Islet precursor cell (in vitro differentiated cells): ENCODE measurements at places on chromosomes 2 and 18.

DNA sequence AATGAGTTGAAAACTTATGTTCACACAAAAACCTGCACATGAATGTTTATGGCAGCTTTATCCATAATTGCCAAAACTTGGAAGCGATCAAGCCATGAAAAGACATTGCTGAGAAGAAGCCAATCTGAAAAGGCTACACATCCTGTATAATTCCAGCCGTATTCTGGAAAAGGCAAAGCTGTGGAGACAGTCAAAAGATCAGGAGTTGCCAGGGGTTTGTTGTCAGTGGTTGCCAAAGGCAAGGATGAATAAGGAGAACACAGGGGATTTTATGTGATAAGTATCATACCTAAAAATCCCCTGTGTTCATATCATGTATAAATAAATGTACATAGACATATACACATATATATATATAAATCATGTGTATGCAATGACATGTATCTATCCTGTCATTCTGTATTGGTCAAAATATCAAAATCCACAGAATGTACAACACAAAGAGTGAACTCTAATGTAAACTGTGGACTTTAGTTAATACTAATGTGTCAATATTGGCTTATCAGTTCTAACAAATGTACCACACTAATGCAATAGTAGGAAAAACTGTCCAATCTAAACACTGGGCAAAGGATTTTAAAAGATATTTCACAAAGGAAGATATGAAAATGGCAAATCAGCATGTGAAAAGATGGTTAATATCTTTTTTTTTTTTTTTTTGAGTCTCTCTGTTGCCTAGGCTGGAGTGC lies 75.8 kb downstream of the PTRHD1 start:
- DNase-seq = no peak

- no peak for DNase-seq
These were observed 166.8 kb upstream of the ID2 start for GRCh38 chr2:8514796-8515758.

- peak; percentile 47 for DNase-seq
These were observed 21.1 kb downstream of the MBP start for GRCh38 chr18:77111449-77111848.

GRCh38 chr2:8257502-8257901 lies 424.4 kb upstream of the ID2 start:
- DNase-seq = no peak

DNA sequence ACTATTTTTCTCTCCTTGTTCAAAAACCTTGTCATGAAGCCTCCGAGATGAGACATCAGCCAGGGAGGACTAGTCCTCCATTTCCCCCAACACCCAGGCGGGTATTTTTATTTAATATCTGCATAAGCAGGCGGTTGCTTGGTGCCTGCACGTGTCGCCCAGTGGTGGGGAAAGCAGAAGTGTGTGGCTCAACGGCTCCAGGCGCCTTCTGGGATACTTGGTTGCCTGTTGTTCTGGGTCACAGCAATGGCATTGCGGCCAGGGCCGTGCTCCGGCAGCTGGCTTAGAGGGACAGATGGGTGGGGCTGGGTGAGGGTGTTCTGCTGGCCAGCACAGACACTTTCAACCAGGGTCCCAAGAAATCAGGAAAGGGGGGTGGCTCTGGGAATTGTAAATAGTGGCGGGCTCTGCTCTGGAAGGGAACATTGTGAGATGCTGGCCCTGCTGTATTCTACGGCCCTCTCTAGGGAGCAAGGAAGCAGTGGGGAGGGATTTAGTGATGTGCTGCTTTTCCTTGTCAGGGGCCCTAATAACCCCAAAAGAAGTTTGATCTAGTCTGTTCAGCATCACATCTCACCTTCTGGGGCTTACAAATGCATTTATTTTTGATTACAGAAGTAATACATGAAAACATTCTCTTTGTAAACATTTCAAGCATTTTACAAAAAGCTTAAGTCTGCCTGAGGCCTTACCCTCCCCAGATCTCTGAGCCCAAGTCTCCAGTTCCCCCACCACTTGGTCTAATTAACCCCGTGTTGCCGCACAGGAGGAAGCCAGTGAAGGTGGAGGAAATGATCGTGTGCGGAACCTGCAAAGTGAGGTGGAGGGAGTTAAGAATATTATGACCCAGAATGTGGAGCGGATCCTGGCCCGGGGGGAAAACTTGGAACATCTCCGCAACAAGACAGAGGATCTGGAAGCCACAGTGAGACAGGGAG lies 1.1 kb downstream of the VAMP8 start:
- DNase-seq = peak; percentile 76

DNA sequence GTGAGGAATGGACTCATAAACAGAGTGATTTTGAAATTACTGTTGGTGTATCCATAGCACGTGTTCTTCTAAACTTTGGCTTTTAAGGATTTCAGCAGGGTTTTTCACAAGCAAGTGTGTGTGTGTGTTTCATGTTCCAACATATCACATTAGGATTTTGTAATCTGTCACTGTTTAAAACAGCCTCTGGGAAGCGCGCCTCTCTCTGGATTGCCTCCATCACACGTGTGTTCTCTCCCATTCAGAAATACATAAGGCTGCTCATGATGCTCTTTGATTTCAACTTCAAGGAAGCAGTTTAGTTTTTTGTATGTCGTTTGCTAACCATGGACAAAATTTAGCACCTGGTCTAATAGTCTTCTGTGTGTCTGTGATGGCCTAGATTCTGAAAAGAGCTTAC lies 370.4 kb downstream of the MTX2 start:
- no peak for DNase-seq

GRCh38 chr2:146246736-146247523 lies 1597.9 kb upstream of the ACVR2A start:
- no peak for DNase-seq

GRCh38 chr2:100857915-100858314 lies 38.0 kb downstream of the NPAS2 start:
- DNase-seq = no peak

DNA sequence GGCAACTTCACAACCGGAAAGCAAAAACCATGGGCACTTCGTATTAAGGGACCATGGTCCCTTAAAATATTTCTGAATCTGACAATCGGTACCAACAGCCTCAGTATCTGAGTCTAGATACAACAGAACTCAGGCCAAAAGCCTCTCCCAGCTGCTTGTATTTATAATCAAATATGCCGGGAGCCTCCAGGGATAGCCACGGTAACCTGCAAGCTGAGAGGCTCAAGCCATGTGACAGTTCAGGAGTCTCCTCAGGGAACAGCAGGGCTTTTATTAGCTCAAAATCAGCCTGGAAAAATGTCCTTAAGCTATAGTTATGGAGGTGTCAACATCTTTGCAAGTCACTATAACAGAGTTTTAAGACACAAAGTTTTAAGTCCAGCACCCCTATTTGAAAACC lies 352.8 kb upstream of the GYPC start:
- DNase-seq = no peak

DNA sequence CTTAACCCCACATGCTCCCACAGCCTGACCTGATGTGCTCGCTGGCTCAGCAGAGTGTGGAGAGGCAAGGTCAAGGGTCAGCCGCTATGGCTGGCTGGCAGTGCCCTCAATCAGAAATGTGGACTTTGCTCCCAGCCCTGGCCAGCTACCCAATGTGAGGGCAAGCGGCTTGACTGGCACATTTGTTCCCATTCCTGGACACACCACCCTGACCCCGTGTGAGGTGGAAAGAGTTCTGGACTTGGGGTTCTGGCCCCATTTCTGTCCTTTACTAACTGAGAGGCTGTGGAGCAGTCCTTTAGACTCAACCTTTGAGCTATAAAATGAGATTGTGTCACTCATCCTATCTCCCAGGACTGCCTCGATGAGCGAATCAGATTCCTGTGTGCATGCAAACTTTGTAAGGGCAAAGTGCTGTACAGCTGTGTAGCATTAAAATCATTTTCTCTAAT lies 9.1 kb downstream of the THNSL2 start:
- DNase-seq = no peak

- peak; percentile 42 for DNase-seq
These were observed 3.5 kb downstream of the TRIB2 start for GRCh38 chr2:12720278-12720620.

DNA sequence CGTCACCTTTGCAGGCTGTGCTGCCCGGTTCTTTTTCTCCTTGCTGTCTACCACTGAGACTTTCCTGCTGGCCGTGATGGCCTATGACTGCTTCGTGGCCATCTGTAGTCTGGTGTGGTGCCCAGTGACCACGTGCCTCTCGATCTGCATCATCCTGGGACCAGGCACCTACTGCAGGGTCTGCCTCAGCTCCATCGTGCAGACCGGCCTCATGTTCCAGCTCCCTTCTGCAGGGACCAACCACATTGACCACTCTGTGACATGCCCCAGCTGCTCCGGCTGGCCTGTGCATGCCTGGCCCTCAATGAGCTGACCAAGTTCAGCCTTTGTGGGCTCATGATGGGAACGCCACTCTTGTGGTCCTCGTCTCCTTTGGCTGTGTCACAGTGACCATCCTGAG lies 26.7 kb downstream of the COPS9 start:
- no peak for DNase-seq

DNA sequence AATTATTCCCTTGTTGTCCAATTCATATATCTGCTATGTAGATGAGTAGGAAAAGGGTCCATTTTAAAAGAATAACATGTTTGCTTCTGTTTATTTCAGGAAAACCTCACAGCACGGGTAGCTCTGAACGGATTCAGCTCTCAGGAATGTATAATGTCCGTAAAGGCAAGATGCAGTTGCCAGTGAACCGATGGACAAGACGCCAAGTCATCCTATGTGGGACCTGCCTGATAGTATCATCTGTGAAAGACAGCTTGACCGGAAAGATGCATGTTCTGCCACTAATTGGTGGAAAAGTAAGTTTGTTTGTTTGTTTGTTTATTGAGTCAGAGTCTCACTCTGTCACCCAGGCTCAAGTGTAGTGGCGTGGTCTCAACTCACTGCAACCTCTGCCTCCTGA lies 114.6 kb downstream of the PHLPP1 start:
- DNase-seq = peak; percentile 83

GRCh38 chr2:233853883-233854240 lies 473 bp downstream of the HJURP start:
- no peak for DNase-seq

- DNase-seq = peak; percentile 49
These were observed 166.5 kb downstream of the RTP5 start for GRCh38 chr2:242035858-242036652.

- DNase-seq = no peak
These were observed 104.5 kb upstream of the MCFD2 start for GRCh38 chr2:47019961-47020681.

DNA sequence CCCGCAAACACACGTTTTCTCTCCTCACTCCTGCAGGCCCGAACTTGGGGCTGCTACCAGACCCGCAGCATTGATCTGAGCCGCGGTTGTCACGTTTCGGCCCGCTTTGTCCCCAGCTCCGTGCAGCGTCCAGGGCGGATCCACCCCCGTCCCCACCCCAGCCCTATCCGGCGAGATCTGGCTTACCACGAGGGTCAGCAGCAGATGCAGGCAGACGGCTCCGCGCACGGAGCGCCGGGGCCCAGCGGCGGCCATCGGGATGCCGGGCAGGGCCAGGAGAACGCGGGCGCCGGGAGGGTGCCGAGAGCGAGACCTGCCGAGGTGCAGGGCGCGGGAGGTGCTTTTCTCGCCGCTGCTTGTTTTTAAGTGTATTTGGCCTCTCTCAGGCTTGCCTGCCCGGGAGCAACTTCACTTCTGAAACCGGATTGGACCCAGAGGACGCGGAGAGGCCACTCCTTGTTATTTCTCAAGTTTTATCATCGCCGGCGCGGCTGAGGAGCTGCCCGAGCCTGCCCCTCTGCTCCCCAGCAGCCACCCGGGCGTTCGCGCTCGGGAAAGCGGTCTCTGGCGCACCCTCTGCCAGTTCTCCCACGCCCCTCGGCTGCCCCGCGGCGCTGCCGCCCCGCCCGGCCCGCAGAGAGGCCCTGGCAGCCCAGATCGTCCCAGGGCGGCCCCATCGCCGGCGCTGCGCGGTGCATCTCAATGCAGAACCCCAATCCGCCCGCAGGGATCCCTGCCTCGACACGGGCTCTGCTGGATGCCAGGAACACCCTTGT lies at the start of gene DSC3:
DSC3 (minus strand) TSS at position 337 of the 776 bp plus-strand sequence; CDS start at position 255, 82 bp downstream.
- DNase-seq = peak; percentile 85

GRCh38 chr18:32661486-32662299 lies 111.1 kb downstream of the KLHL14 start:
- peak; percentile 90 for DNase-seq

GRCh38 chr2:38095996-38096861 lies 20.3 kb upstream of the CYP1B1 start:
- peak; percentile 86 for DNase-seq

GRCh38 chr2:113675875-113676274 lies 48.8 kb downstream of the RABL2A start:
- no peak for DNase-seq

- DNase-seq = no peak
These were observed 83.7 kb downstream of the CERKL start for GRCh38 chr2:181573140-181573736.

DNA sequence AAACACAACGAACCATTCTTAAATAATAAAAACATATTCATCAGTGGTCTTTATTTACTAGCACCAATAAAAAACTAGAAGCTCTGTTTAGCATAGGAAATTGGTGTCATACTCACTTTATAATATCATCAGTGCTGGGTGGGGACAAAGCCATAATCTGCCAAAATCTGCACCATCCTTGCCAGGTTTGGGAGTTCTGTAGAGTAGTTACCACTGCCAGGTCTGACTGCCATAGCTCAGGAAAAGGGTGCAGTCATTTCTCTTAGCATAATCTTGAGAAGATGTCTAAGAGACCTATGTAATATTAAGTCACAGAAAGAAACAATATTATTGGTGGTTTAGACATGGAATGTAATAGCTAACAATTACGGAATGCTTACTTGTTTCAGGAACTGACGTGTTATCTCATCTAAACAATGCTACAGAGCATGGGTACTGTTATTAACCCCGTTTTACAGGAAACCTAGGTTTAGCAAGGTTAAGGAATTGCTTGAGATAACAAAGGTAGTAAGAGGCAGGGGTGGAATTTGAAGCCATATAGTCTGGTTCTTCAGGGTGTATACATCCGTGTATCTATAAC lies 1.6 kb upstream of the MARCHF7 start:
- DNase-seq = no peak

DNA sequence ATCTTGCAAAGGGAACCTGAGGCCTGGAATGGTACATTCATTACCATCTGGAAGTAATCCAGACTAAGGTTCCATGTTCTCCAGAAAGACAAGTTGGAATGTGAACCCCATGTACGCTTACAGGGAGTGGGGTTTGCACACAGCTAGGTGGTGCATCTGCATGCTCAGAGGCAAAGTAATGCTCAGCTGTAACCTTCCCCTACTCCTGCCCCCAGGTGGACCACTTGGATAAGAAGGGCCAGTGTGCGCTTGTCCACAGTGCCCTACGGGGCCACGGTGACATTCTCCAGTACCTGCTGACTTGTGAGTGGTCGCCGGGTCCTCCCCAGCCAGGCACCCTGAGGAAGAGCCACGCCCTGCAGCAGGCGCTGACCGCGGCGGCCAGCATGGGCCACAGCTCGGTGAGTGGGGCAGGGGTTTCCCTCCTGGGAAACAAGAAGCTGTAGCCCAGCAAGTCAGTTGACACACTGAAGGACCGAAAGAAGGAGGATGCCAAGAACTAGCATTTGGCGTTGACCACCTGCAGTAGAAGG lies 90.0 kb downstream of the WDSUB1 start:
- DNase-seq = no peak

- DNase-seq = peak; percentile 42
These were observed 10.2 kb downstream of the ALPG start for GRCh38 chr2:232416521-232417470.

- no peak for DNase-seq
These were observed 51.8 kb downstream of the WDR7 start for GRCh38 chr18:56702946-56703345.
